ENCODE measurements at places on chromosomes 1 and 21.

DNA sequence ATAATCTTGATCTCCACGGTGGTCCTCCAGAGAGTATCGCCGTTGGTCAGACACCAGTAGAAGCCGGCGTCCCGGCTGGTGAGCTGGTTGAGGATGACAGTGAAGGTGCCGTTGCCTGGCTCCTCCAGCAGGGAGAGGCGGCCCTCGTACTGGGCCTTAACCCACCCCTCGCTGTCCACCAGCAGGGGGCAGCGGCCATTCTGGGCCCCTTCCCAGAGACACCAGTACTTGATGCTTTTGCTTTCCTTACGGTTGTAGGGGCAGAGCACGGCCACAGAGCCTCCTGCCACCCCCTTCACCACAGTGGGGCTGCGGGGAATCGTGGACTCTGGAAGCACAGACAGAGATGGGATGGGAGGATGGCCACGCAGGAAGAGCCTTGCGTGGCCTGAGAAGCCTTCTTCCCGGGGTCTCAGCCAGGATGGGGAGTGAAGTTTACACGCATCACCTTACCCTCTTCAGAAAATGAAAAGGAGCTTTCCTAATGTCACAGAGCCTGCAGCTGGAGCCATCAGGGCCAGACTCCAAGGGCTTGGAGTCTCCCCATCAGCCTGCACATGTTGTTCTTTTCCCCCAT is 10.7 kb downstream of the PIGR start:
- DNase-seq, result no peak

DNA sequence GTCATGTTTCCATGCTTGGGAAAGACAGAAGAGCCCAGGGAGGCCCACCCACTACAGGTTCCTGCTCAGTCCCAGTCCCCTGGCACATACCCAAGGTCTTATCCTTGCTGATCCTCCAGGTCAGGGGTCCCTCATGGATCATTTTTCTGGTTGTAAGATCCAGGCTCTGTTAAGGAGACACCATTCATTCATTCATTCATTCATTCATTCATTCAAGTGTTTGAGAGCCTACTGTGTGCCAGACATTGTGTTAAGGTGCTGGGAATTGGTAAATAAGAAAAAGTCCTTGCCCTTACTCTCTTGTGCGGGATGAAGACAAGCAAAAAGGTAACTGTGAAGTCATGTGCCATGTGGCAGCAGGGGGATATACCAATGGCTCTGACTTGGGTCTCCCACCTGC is 23.8 kb downstream of the LRRC71 start:
- no peak for DNase-seq

DNA sequence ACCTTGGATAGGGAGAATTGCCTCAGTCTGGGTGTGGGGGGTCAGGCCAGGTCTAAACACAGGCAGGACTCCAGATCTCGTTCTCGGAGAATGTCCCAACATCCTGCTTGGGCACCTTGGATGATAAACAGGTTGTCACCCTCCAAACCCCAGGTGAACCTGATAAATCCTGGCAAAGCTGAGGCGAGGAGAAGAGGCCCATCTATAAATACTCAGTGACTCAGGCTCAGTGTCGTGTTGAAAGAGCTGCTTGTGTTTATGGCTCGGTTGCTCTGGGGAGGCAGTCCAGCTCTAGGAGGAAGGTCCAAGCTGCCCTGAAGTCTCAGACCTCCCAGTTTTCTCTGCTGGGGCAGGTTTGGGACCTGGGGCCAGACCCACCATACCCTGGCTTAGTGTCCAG is 15.8 kb upstream of the TRIM63 start:
- DNase-seq, result no peak

- no peak for DNase-seq
Observed at GRCh38 chr1:31828341-31828740, 12.5 kb upstream of the SPOCD1 start.

- no peak for DNase-seq
Observed at GRCh38 chr1:94823116-94823515, 3.0 kb downstream of the SLC44A3 start.

GRCh38 chr1:12161324-12161661 is 5.5 kb upstream of the TNFRSF1B start:
- no peak for DNase-seq

- no peak for DNase-seq
Observed at GRCh38 chr1:225896937-225897549, 8.1 kb upstream of the LEFTY1 start.

DNA sequence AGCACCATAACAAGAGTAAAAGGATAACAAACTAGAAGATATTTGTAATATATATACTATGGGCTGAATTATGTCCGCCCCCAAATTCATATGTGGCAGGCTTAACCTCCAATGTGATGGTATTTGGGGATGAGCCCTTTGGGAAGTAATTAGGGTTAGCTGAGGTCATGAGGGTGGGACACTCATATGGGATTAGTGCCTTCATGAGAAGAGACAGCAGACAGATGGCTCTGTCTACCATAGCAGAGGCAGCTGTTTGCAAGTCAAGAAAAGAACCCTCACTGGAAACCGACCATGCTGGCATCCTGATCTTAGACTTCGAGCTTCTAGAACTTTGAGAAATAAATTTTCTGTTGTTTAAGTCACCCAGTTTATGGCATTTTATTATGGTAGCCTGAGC is 303.6 kb downstream of the LMO4 start:
- DNase-seq, result no peak

DNA sequence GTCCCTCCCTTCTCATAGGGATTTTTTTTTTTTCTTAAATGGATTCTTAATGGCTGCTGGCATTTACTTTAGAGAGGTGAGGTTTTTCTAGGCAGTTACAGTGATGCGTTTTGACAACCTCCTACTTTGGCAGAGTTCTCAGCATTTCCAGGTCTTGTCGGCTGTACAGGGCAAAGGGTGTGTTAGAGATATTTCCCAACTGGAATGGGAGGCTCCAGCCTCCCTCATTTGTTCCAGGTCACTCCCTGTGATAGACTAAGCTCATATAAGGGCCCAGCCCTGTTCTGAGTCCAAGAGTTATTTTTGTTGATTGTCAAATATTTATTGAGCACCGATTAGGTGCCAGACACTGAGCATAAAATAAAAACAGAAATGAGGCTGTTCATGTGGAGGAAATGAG is 7.6 kb upstream of the XKR8 start:
- no peak for DNase-seq

DNA sequence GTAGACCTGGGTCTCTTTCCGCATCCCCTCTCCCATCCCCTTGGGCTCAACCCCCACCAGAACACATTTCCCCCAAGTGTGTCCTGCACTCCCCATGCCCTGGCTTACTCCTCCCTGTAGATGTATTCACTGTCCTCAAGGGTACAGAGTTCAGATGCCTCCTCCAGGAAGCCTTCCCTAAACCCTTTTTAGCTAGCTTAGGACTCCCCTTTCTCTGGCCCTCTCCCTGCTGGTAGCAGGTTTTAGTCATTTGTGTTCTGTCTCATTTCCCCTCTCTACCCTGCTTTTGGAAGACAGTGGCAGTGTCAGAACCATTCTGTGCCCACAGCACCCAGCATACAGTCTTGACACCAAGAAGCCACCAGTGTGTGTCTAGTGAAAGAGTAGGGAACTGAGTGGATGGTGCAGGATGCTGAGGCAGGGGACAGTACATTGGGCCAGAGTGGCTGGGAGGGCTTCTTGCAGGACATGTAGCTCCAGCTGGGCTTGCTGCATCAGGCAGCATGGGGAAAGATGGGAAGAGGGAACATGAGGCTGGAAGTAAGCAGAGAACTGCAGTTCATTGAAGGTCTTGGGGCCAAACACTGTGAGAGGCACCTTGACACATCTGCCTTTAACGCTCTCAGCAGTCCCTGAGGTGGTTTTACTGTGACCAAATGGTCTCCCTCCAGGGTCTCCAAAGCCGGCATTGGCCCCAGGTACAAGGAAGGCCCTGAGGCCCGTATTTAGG is 2.5 kb downstream of the FOXO6 start:
- DNase-seq, result no peak

GRCh38 chr1:155167166-155168104 is 5.7 kb downstream of the KRTCAP2 start:
- DNase-seq, result peak; percentile 81

DNA sequence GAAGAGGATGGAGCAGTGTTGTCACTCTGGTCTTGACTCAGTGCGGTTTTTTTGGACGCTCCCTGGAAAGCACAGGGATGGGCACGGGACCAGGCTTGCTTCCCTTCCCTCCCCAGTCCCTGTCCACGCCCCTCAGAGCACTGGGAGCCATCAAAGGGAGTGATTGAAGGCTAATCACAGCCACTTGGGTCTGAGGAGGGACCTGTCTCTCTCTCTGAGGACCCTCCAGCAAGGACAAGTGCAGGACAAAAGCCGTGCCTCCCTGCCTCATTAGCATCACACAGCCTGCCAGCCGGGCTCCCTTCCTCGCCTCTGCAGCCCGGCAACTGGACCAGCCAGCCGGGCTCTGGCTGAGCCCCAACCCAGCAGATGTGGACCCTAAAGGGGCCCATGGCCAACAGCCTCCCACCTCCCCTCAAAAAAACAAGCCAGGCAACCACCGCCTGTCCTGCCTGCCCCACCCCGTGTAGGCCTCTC is 18.6 kb upstream of the PDZK1IP1 start:
- DNase-seq, result no peak

DNA sequence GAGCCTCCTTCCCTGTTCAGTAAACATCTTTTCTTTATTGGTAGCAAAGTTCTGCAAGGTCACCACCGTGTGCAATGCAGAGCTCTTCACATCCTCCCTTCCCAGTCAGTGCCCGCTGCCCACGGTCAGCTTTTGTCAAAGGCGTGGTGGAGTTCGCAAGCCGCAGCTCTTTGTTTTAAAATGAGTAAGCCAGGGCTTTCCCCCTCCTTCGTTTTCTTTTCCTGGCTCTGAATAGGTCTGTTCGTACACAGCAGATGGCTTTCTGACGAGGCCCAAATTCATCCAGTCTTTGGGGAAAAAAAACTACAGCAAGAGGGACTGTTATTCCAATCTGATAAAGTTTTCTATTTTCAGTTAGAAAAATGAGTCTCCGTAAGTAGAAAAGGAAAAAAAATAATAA is 153.2 kb downstream of the LRIG2 start:
- DNase-seq, result peak; percentile 31

- no peak for DNase-seq
Observed at GRCh38 chr21:42565886-42566523, 52.4 kb downstream of the SLC37A1 start.

DNA sequence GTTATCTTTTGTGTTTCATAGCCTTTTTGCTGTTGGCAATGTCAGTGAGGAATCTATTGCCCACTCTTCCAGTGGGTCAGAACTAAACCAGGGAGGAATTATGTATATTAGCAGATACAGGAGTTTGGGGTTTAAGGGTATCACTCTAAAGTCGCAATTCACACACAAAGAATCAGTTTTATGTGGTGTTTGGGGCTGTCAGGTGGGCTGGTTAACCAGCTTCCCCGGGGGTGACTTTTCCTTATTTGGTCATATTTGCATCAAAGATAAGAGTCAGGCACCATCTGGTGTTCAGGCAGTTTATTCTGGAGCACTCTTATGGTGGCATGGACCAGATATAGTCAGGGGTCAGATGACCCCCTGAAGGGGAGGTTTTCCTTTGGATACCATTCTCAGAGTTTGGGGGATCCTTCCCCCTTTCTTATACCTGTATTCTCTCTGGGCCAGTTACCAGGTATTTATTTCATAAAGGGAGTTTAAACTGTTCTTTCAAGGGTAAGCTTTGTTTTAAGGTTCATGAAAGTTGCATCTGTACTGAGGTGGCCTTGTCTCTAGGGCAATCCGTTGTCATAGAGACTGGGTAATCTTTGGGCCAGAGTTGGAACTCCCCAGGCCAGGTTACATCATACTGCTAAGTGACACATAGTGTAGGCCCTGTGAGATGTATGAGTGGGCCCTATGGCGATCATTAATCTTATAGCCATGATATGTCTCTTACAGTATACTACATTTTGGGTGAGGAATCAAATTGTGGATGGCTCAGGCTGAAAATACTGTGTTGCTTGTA is 148.2 kb downstream of the RWDD3 start:
- DNase-seq, result no peak

- DNase-seq, result no peak
Observed at GRCh38 chr1:91406773-91407389, 2.2 kb upstream of the HFM1 start.

GRCh38 chr1:87203904-87204303 is 124.8 kb upstream of the LMO4 start:
- peak; percentile 60 for DNase-seq

DNA sequence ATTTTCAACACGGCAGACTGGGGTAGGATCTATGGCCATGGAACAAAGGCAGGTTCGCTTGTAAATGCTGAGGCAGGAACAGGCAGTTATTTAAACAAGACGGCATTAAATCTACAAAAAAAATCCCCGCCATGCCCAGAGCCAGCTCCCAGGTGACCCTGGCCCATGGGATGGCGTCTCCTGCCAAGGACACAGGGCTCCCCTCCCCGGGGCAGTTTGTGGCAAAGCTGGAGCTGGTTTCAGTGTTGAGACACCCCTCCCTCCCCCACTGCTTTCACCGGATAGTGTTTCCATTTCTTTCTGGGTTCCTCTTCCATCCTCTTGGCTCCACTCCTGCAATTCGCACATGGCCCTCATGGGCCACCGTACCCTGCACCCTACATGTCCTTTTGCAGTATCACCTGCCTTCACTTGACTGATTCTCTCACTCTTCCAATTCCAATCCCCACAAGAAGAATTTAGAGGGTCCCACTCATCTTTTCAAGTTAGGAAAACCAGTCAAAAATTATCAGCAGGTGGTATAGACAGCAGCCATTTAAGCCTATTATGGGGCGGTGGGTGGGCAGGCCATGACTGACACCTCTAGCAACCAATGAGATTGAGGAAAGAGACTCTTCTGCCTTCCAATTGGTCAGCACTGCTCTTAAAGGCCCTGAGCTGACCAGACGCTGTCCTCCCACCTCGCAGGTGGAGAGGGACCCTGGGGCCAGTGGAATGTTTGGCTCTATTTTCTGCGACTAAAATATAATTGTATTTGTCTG is 52.0 kb downstream of the OLIG1 start:
- DNase-seq, result peak; percentile 5

GRCh38 chr21:20971296-20971921 is 26.8 kb upstream of the NCAM2 start:
- DNase-seq, result peak; percentile 68

DNA sequence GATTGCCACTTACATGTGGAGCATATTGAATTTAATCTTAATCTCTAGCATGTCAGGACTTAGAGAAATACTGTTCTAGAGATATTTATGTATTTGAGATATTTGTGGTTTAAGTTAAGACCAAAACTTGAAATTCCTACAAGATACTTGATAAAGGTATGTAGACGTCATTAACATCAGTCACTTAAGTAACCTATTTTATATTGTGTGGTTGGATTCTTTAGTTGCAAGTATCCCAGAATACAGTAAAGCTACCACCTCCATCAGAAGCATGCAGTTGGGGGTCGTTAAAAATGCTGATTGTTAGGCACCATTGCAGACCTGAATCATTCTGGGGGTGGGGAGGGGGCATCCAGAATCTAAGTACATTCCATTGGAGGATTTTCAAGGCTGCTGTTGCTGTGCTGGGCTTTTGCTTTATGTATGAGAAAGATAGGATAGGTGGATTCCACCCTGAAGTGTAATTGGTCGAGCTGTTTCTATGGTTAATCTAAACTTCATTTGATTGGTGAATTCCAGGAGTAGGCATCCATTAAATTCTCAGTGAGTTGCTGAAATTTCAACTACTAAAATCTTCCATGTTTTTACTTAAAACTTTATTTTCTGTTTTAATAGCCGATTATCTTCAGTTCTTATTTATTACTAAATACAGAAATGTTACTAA is 4.0 kb downstream of the H3-3A start:
- peak; percentile 14 for DNase-seq

- DNase-seq, result no peak
Observed at GRCh38 chr1:79042539-79042938, 36.0 kb upstream of the ADGRL4 start.

Measured in astrocyte of the spinal cord (primary cell).